Liver (tissue), 10 donors: ENCODE measurements at places on chromosomes 1 and 21.
A peak's percentile ranks its signal among the peaks of the same experiment; 100 is the strongest.

GRCh38 chr1:92804721-92805201 is 19.9 kb upstream of the EVI5 start:
- DNase-seq = no peak

- DNase-seq = no peak
These were observed 64.9 kb upstream of the SYT6 start for GRCh38 chr1:114218361-114219171.

- DNase-seq = no peak
These were observed 107.1 kb upstream of the ERRFI1 start for GRCh38 chr1:8133190-8133589.

DNA sequence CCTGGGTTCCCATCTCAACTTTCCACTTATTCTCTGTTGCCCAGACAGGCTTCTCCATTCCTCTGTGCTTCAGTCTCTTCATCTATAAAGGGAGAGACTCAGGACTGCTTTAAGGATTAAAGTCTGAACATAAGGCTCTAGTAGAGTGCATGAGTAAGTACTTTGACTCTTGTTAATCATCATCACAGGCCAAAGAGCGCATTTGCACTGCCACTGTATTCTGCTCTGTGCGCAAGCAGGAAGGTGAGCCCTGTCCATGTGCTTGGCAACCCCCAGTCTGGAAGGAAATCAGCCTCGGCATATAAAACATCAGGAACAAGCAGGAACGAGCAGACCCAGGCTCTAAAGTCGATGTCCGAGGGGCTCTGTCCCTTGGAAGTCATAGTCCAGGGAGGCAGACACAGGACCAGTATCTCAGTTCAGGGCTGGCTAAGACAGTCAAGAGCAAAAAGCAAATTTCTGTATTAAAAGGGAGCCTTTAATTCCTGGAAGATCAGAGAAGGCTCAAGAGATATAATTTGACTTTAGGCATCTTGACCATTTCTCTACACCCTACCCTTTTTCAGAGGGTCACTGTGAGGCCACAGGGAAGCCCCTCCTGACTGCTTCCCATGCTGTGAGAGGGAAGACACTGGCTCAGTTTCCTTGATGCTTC is 131.2 kb downstream of the TRABD2B start:
- no peak for DNase-seq

DNA sequence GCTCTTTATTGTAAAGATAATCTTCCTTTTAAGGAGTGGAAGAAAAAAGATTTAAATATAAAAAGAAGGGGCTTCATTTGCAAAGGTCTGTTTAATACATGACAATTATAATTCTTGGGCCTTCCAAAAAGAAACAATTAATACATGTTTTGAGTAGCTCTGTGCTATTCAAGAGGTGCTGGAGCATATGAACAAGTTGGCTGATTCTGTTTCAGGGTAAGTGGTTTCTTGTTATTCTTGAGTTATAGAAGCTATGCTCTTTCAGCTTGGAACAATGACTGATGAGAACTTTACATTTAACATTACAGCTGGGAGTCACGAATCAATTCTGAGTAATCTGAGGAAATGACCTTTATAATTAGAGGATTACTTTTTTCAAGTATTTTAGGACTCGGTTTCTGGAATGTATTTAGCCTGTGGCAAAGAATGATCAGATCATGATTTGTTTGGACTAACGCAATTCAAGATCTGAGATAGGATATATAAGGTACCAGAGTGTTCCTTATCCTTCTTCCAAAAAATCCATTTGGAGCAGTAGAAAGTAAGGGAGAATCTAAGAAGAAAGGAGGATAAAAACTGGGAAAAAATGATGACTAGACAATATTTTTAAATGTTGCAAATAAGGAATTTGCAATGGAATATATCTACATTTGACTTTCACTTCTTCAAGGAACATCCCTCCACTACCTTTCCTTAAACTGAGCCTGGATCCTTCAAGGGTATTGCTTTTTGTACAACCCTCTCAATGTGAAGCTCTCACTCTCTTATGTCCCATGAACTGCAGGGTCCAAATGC is 77.1 kb upstream of the KCTD3 start:
- no peak for DNase-seq

GRCh38 chr21:26565111-26565510 is 8.0 kb downstream of the CYYR1 start:
- no peak for DNase-seq

DNA sequence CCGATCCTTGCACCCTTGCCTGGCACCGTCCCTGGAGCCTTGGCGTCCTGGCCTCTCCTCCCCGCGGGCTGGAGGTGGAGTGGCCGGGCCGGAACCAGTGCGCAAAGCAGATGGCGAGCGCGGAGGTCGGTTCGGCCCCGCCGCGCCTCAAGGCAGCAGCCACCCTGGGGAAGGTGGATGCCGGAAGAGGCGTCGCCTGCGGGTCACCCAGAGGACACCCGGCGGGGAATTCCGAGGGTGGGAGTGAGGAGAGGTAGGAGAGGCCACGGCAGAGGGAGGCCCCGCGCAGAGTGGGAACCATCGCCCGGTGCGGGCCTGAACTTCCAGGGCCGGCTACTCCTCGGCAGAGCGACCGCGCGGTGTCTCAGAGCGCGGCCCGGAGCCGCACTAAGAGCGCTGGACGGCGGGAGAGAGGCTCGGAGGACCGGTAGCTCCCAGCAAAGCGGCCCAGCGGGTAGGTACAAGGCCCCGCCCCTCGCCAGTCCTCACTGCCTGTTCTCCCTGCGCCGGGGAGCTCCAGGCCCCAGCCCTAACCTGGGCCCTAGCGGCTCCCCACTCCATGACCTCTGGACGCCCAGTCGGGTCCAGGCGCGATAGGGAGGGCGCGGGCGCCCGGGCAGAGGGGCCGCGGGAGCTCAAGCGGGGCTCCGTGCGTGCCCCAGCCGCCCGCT is at the start of gene RNF207:
Gene RNF207, plus strand, starts transcription at position 271 of the 671 bp plus-strand sequence. CDS start 417 bp downstream, outside the sequence.
- DNase-seq = peak; percentile 63

- no peak for DNase-seq
These were observed 144.6 kb downstream of the LMO4 start for GRCh38 chr1:87473203-87473661.

DNA sequence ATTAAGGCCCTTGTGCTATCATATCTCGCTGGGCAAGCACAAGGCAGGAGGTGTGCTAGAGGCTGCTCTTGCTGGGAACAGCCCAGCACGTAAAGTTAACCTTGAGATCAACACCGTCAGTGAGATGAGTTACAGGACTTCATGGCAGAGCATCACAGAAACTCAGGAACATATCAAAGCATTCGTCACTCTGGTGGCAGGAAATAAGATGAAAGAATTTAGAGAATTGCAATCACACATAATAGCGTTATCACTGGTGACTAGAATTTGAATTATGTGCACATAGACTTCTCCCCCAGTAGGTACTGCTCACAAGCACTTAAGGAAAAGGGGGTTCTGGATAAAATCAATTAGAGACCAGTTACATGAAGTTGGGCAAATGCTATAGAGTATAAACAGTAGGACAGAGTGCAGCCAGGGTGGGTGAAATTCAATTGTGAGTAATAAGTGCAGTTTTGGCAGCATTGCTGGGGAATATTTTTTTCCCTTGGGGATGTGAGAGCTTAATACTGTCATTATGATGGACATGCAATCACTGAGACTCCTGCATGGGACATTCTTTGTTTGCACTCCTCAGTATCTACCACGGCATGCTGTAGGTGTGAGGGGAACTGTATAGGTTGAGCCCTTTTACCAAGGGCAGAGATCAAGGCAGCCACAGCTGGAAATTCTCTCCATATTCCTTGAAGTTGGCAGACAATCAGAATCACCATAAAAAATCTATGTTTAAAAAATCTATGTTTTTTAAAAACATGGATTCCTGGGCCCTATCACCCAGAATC is 44.2 kb upstream of the ARHGAP29 start:
- no peak for DNase-seq

DNA sequence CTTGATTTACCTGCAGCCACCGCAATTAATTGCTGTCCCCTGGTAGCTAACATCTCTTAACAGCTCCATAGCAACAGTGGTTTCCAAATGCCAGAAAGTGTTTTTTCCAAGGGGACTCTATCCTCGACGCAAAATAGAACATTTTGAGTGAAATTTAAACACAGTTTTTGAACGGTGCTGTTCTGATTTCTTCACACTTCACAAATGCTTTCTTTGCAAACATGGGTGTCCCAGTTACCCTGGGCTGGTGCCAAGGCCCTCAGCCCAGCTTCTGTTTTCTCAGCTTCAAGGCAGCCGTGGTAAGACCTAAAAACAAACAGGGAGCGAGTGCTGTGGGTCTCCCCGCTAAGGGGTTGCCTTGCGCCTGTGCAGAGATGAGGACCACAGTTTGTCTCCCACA is 147.3 kb upstream of the VAMP3 start:
- DNase-seq = no peak

DNA sequence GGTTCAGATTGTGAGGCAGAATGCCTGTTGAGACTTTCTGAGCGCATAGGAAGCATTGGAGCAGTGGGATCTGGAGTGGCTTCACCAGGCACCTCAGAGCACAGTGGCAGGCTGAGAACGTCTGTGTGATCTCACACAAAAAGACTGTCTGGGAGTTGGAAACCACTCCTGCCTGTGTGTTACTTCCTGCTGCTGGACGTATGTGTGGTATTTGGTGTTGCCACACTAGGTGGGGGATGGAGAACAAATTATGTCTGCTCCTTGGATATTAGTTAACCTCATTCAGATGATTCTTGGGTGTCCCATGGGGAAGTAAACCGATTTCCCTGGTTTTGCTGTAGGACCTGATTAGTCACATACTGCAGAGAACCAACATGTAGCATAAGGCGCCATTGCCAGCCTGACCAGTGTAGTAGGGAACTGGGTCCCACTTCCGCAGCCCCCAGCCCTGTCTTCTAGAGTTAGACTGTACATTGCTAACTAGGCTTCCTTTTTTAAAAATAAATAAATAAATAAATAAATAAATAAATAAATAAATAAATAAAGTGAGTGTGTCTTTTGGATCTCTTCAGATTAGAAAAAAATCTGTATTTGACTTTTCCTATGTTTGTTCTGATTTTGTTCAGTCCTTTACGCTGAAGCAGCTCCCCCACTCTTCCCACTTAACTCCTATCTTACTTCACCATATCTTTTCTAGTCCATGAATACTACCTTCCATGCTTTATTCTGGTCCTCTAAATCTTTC is 26.9 kb downstream of the UCK2 start:
- DNase-seq = no peak

DNA sequence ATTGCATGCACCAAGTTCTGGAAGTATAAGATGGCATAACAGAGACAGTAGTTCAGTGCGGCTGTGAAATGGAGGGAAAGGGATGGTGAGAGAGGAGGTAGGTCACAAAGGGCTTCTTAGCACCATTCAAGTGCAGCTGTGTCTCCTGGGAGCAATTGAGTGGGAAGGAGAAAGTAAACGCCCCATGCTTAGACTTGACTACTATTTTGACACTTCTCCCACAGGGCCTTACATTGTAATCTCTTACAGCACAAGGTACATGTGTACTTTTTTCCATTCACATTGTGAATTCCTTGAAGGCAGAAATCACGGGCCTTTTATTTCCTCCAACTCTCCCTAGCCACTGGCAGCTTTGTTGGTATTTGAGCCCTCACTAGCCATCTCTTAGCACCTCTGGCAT is 239.6 kb upstream of the FOXD3 start:
- no peak for DNase-seq

GRCh38 chr1:8097077-8097799 is 71.1 kb upstream of the ERRFI1 start:
- DNase-seq = no peak

- no peak for DNase-seq
These were observed 99.0 kb upstream of the HNRNPU start for GRCh38 chr1:244963231-244963826.

DNA sequence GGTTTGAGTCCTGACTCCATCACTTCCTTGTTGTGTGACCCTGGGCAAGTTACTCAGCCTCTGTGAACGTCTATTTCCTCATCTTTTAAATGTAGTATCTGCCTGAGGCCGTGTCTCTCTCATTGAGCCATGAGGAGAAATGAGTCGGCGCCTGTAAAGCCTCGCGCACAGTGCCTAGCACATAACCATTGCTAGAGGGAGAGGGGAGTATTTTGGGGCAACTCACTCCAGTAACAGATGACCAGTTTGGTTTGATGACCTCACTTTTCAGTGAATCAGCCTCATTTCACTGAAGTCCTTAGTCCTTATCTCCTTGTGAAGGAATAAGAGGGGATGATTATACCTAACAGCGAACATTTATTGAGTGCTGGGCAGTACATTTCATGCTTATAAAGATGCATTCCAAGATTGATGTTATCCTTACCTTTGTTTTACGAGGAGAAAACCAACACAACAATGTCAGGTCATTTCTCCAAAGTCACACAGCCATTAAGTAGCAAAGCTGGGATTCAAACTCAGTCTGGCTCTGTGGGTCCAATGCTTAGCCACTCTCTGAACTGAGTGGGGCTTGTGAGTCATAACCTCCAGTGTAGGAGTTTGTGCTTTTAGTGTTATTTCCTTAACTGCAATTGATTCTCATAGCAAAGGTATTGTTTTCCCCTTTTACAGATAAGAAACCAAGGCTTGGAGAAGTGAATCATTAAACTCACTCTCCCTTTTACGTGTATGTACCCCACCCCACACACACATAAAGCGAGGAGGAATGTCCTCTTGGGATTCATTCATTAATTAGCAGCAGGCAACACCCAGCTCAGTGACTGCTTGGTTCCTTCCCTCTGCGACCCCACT is 25.9 kb downstream of the KCNC4 start:
- DNase-seq = no peak

- DNase-seq = no peak
These were observed 17.5 kb downstream of the BACH1 start for GRCh38 chr21:29316029-29316742.

GRCh38 chr1:236168716-236169429 is 26.5 kb downstream of the GPR137B start:
- no peak for DNase-seq

GRCh38 chr1:40606978-40607377 is 58.5 kb downstream of the RIMS3 start:
- no peak for DNase-seq

GRCh38 chr1:16967095-16967575 is 13.3 kb downstream of the MFAP2 start:
- DNase-seq = no peak

GRCh38 chr1:165856606-165857005 is 29.2 kb downstream of the UCK2 start:
- no peak for DNase-seq

GRCh38 chr1:90340606-90341005 is 345.7 kb downstream of the ZNF326 start:
- DNase-seq = no peak

- no peak for DNase-seq
These were observed 394.5 kb upstream of the PKN2 start for GRCh38 chr1:88289401-88290102.

GRCh38 chr21:34796518-34797200 is 127.9 kb downstream of the CLIC6 start:
- no peak for DNase-seq

DNA sequence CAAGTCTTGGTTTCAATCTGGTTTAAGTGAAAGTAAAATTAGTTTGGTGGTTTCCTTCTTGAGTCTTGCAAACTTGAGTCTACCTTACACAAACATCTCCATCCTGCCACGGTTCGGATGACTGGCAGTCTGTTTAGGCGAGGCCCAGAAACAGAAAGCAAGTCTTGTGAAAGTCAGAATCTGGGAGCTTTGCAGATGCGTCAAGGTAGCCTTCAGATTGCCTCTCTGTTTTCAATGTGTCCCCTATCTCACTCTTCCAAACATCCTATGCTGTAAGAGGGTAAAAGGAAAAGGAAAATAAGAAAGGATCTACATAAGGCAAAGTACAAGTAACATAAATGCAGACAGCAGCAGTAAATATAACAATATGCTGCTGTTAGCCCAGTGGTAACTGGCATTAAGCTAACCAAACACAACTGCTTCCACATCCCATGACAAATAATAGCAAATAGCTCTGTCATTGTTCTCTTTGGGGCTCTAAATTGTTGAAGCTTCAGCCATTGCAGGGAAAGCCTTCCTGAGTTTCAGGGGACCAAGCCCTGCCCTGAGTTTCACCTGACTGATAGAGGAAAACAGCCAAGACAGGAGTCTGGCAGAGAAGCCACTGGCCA is 26.2 kb upstream of the C1orf105 start:
- no peak for DNase-seq
